ENCODE measurements at places on chromosomes 7 and 10. TPM values are rescaled to one million over a fixed set of nuclear protein-coding genes. Genes with fewer than 3 reads are reported as not detected.

PLXDC2 gene
- 0.53 TPM for total RNA-seq

AKR1D1 gene
- not detected for total RNA-seq

PTPRZ1 gene
- total RNA-seq, result not detected

- peaks cover 7% of the 10 kb centered on the region for H3K27me3 ChIP-seq
- peak overlapping the region; percentile 36 for H3K4me3 ChIP-seq
- H3K36me3 ChIP-seq, result no peaks in the 10 kb centered on the region
- H3K27ac ChIP-seq, result no peak overlapping the region
- peaks cover 7% of the 10 kb centered on the region for H3K4me1 ChIP-seq
- no peak for DNase-seq
Observed at GRCh38 chr10:61452151-61452651, 980 bp downstream of the TMEM26 start.

DNA sequence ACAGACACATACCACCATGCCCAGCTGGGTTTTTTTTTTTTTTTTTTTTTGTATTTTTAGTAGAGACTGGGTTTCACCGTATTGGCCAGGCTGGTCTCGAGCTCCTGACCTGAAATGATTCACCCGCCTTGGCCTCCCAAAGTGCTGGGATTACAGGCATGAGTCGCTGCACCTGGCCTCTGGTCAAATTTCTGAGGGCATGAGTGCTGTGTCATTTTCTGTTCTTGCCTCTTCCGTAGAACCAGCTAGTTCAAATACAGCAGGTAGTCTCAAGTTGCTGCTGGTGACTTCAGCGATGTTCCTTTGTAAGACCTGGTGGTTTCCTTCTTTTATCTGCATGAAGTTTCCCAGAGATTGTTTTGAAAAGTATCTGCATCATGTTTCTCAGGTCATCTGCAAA lies 134.8 kb upstream of the SHH start:
- no peak overlapping the region for H3K27ac ChIP-seq
- H3K4me1 ChIP-seq, result peaks cover 6% of the 10 kb centered on the region
- DNase-seq, result no peak

DNA sequence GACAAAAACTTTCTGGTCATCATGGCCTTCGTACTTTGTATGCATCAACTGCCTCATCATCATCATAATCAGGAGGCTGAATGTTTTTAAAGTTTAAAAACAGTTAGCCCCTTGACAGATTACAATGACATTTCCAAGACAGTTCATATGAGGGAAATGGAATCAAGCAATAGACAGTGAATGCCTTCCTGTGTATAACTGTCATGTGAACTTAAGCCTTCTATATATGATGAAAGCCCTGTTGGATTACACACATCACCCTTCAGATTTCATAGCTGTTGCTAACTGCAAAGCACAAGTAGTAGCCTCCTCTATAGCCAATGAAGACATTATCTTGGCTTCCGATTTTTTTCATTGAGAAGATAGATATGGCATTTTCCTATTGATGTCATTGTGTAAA lies 154.0 kb downstream of the PLXDC2 start:
- H3K27ac ChIP-seq, result no peak overlapping the region
- no peaks in the 10 kb centered on the region for H3K27me3 ChIP-seq
- no peaks in the 10 kb centered on the region for H3K36me3 ChIP-seq
- H3K4me3 ChIP-seq, result no peak overlapping the region

GRCh38 chr10:4813023-4813422 lies 13.0 kb upstream of the AKR1E2 start:
- DNase-seq, result peak; percentile 22
- H3K27me3 ChIP-seq, result no peaks in the 10 kb centered on the region
- H3K4me3 ChIP-seq, result no peak overlapping the region
- H3K36me3 ChIP-seq, result no peaks in the 10 kb centered on the region
- H3K4me1 ChIP-seq, result peaks cover 31% of the 10 kb centered on the region
- H3K27ac ChIP-seq, result no peak overlapping the region

- H3K27me3 ChIP-seq, result no peaks in the 10 kb centered on the region
- DNase-seq, result no peak
- no peak overlapping the region for H3K4me3 ChIP-seq
- no peaks in the 10 kb centered on the region for H3K4me1 ChIP-seq
- no peaks in the 10 kb centered on the region for H3K36me3 ChIP-seq
Observed at GRCh38 chr10:56547163-56547562, 186.1 kb upstream of the ZWINT start.

- H3K27ac ChIP-seq, result no peak overlapping the region
- no peaks in the 10 kb centered on the region for H3K36me3 ChIP-seq
- no peak overlapping the region for H3K4me3 ChIP-seq
- H3K27me3 ChIP-seq, result no peaks in the 10 kb centered on the region
- DNase-seq, result no peak
- H3K4me1 ChIP-seq, result no peaks in the 10 kb centered on the region
Observed at GRCh38 chr7:158973440-158973839, 117.1 kb downstream of the DYNC2I1 start.
